ENCODE measurements at places on chromosomes 3 and 15. TPM values are rescaled to one million over a fixed set of nuclear protein-coding genes. Genes with fewer than 3 reads are reported as not detected.

Gene CILP
- not detected for polyA plus RNA-seq

- H3K27ac ChIP-seq: no peak overlapping the region
- H3K4me3 ChIP-seq: no peak overlapping the region
- H3K36me3 ChIP-seq: no peaks in the 10 kb centered on the region
- peaks cover 2% of the 10 kb centered on the region for H3K4me1 ChIP-seq
- DNase-seq: no peak
These were observed 5.5 kb downstream of the DAZL start for GRCh38 chr3:16599694-16600093.

DNA sequence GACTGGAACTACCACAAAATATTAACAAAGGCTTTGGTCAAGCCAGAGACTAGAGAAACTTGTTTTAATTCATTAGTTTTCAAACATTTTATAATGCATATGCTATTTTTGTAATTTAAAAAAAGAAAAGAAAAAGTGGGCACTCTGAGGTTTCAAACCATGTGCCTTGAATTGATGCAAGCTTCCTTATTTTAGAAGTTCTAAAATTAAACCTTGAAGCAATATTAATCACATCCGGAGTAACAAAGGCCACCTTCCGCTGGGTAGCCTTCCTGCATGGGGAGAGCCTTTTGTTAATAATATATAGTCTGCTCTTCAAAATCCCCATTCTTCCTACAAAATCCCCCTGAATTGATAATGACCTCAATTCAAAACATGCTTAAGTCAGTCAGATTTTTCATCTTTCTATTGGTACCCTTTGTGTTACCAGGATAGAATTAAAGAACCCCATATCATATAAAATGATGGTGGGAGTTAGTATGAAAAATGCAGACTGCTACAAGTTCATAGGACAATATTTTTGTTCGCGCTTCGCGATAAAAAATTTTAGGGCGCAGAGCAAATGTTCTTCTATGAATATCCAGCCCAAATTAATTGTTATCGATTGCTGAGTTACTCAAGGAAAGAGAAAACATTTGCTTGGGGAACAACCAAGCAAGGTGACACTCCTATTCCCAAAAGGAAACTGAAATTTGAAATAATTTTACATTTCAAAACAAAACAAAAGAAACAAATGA lies 30.6 kb downstream of the LDHAL6B start:
- no peaks in the 10 kb centered on the region for H3K36me3 ChIP-seq
- peaks cover 13% of the 10 kb centered on the region for H3K4me1 ChIP-seq
- peaks cover 12% of the 10 kb centered on the region for H3K27me3 ChIP-seq
- no peak overlapping the region for H3K4me3 ChIP-seq
- no peak for DNase-seq

- no peak overlapping the region for H3K27ac ChIP-seq
- no peak for DNase-seq
- no peaks in the 10 kb centered on the region for H3K4me1 ChIP-seq
- H3K4me3 ChIP-seq: no peak overlapping the region
- H3K36me3 ChIP-seq: no peaks in the 10 kb centered on the region
- H3K27me3 ChIP-seq: peaks cover 3% of the 10 kb centered on the region
These were observed 193.5 kb upstream of the ZBTB20 start for GRCh38 chr3:115340586-115340985.

DNA sequence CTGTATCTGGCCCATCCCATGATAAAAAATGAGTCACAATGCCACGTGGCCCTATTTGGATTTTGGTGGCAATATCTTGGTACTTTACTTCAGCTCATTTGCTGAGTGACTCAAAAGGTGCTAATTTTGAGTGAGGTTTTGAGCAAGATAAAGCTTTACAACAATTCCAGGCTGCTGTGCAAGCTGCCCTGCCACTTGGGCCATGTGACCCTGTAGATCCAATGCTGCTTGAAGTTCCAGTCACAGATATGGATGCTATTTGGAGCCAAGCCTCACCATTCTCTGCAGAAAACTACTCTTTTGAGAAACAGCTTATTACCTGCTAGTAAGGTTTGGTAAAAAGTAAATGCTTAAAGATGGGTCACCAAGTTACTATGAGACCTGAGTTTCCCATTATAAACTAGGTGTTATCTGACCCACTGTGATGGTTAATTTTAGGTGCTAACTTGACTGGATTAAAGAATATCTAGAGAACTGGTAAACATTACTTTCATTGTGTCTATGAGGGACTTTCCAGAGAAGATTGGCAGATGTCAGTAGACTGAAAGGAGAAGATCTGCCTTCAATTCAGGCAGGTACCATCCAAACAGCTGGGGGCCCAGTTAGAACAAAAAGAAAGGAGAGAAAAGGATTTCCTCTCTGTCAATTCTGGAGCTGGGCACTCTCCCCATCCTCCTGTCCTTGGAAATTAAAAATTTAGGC lies 1083.9 kb downstream of the DIPK2A start:
- no peak overlapping the region for H3K27ac ChIP-seq
- DNase-seq: no peak
- H3K4me3 ChIP-seq: no peak overlapping the region
- H3K4me1 ChIP-seq: no peaks in the 10 kb centered on the region
- H3K27me3 ChIP-seq: peaks cover 1% of the 10 kb centered on the region

All from immature natural killer cell (primary cell).